ENCODE measurements at places on chromosomes 6 and 20.

DNA sequence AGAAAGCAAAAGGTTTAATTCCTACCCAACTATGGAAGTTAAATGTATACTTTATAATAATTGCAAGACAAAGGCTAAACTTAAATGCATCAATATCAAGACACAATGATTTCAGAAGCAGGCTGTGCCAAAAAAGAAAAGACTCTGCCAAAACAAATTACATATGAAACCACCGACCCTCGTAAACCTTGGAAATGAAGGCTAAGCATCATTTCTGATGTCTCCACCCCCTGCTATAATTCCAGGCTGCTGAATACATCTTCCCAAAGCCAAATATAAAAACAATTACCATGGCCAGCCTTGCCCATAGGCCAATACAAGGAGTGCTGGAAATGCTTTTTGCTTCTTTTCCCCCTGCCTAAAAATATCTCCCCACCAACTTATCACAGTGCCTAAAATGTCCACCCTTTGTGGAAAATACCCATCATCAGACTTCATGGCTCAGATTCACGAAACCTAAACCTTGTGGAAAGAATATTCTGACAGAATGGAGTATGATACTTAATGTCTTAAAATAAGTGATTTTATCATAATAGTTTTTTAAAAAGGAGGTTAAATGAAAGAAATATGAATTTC, 37.4 kb downstream of the RCAN2 start:
- DNase-seq, result no peak

GRCh38 chr20:40744072-40744817, 55.2 kb upstream of the MAFB start:
- no peak for DNase-seq

- no peak for DNase-seq
These were observed 516.6 kb upstream of the JARID2 start for GRCh38 chr6:14729129-14729871.

DNA sequence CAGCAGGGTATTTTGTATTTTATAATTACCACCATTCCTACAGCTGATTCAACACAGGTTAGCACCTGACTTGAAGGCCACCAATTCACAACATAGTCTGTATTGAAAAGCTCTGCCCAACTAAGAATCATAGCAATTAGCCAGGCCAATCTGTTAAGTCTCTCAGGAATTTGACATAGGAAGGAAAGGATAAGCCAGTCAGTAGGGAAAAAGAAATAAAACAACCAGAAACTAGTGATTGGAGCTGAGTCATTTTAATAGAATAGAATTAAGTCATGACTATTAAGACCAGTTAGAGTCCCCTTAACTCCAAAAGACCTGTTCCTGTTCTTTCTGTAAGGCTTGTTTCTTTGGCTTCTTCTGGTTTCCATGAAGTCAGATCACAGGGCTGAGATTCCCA, 8.1 kb downstream of the RANBP9 start:
- DNase-seq, result no peak

GRCh38 chr6:9522101-9522500, 892.8 kb downstream of the TFAP2A start:
- no peak for DNase-seq

DNA sequence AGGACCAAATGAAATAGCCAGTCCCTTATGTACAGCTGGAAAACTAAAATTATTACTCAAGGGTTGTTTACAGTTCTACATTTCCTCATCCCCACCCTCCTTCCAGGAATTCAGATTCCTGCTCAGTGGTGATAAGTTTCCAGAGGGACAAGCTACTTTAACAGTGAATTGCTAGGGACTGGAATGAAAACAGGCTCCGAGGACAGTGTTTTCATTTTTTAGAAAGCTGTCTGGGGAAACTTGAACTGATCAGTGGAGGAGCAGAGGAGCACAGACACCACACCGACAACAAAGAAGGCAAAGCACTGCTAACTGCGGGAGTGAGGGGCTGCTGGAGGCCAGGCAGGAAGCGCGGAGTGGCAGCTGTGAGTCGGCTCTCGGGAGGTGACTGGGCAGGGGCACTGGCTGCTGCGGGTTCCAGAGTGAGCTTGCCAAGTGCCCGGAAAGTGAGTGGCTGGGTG, 322.2 kb downstream of the ESR1 start:
- no peak for DNase-seq

- DNase-seq, result no peak
These were observed 534 bp downstream of the KIAA1755 start for GRCh38 chr20:38260025-38260377.

DNA sequence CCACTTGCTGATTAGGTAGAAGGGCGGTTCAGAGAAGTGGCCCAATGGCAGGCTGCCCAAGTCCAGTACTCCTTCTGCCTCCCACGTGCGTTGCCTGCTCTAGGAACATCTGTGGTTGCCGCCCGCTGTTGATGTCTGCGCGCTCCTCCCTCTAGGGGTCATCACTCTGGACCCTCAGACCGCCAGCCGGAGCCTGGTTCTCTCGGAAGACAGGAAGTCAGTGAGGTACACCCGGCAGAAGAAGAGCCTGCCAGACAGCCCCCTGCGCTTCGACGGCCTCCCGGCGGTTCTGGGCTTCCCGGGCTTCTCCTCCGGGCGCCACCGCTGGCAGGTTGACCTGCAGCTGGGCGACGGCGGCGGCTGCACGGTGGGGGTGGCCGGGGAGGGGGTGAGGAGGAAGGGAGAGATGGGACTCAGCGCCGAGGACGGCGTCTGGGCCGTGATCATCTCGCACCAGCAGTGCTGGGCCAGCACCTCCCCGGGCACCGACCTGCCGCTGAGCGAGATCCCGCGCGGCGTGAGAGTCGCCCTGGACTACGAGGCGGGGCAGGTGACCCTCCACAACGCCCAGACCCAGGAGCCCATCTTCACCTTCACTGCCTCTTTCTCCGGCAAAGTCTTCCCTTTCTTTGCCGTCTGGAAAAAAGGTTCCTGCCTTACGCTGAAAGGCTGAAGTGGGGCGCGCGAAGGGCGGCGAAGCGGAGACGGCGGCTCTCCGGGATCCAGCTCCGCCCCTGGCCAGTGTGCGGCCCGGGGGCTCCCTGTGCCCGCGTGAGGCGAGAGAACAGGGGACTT, 8.5 kb downstream of the TRIM15 start:
- DNase-seq, result no peak

DNA sequence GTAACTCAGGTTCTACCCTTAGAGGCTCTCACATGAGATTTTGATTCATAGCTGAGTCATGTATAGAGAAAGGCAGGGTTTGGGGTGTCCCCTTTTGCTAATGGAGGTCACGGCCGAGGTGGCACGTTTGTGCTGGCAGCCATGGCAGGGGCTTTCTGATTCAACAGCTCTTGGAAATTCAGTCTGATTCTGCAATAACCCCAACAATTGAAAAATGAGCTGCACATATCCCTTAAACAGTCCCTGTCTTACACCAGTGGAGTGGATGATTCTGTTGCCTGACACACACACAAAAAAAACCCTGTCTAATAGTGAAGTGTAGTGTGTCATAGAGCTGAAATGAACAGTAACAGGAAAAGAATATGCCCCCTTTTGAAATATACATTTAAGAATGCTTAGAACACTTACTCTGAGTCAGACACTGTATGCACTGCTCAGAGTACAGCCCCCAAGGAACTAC, 40.4 kb upstream of the ARG1 start:
- no peak for DNase-seq

DNA sequence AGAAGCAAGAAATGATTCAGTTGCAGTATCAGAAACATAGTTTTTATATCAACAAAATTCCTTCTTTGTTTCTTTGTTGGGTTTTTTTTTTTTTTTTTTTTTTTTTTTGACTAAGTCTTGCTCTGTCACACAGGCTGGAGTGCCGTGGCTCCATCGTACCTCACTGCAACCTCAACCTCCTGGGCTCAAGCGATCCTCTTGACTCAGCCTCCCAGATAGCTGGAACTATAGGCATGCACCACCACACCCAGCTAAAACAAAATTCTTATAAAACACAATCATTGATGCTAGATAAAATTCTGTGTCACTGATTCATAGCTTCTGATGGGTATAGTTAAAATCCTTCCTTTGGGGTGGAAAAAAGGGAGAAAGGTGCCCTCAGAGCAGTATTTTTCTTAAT, 110.3 kb upstream of the TNFAIP3 start:
- DNase-seq, result no peak

GRCh38 chr6:156419594-156419993, 357.6 kb upstream of the ARID1B start:
- no peak for DNase-seq

DNA sequence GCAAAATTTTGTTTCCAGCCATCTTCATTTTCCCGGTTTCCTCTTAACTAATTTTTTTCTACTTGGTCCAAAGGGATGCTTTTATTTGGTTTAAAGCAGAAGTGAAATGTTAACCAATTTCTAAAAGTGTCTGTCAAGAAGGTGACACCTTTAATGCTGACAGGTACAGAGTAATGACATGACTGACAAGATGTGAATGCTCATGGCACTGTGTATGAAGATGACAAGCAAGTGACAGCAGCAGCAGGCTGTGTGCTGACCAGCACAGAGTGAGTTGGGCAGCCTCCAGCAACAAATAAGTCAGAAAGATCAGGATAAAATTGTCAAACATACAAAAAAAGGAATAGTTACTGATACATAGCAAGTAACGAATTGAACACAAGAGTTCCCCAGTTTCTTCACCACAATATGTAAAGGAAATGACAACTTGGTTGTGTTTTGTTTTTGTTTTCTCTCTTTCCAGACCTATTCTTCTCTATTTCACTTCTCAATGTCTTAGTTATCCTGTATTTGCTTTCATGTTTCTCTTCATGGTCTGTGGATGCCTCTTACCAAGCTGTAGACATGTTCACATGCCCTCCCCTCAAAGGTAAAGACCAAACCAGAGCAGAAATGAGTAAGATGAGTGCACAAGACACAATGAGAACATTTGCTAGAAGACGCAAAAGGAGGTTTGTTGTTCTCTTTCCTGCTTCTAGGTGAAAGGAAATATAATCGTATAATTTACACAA, 174.9 kb downstream of the FRK start:
- no peak for DNase-seq

Data from AG09319 (cell line).